ENCODE measurements at places on chromosomes 11 and 22.

DNA sequence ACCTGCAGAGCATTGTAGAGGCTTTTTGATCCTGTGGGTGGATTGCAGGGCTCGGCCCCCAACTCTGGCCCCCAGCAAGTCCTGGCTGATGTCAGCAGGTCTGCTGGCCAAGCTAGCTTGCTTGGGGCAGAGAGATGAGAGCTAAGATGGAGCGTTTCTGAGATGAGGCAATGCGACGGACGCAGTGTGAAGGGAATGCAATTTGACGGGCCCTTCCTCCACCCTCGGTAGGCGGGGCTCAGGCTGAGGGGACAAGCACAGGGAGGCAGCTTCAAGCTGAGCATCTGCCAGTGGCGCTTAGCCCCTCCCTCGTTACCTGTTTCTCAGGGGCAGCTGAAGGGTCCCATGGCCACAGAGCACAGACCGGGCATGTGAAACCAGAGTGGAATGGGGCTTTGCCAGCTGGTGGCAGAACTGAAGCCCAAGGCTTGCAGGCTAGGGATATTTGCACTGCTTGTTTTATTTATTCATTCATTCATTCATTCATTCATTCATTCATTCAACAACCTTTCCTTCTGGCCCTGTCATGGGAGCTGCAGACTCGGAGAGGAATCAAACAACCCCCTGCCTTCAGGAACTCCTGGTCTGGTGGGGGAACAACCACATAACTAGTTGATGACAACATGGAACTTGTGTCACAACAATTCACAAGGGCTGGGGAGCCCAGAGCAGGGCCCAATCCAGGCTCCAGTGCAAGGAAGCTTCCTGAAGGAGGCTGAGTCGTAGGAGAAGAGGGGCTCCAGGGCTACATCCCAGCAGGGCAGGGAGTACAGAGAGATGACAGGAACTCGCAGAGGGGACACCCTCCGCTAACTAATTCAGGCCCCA lies 66.8 kb downstream of the THAP12 start:
- DNase-seq = no peak

DNA sequence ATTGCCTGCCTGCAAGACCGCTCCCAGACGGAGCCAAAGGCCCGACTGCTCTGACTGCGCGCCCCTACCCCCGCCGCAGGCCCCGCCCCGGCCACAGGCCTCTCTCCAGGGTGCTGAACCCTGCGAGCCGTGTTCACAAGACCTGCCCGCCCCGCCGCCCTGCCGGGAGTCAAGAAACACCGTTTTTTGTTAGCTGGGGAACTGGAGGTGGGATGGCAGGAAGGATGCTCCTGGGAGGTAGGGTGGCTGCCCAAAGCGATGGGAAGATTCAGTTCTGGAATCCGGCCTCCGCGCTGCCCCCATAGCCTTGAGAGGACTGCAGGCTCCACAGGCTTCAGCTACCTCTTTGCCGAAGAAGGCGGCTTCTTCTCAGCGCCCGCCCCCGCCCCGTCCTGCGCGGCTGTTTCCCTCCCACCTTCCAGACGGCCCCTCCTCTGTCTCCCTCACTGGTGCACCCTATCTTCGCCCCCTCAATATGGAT lies 2.7 kb upstream of the PDE2A start:
- DNase-seq = peak; percentile 84

DNA sequence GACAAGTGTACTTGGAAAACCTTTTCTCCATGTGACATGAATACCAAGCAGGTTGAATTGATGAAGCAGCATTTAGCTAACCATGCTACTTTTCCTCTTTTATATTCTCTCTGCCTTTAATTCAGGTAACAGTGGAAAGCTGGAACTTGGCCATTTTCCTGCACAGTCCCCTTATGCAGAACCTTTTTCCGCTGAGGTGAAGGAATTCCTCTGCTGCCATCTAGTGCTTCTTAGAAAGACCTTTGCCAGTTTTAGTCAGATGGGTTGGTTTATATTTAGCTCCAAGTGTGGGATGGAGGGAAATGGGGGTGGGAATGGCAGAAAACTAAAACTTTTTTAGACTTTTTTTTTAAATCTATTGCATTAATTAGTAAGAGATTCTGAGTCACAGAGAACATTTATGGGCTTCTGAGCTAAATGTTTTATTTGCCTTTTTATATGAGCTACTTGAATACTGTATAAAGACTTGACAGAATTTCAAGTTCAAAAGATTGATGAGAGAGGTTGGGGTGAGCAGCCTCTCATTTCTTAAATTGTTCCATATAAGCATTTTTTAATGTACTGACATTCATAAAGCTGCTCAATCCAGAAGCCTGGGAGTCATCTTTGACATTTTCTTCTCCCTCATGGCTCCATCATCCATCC lies 153.9 kb upstream of the ZC3H12C start:
- no peak for DNase-seq

DNA sequence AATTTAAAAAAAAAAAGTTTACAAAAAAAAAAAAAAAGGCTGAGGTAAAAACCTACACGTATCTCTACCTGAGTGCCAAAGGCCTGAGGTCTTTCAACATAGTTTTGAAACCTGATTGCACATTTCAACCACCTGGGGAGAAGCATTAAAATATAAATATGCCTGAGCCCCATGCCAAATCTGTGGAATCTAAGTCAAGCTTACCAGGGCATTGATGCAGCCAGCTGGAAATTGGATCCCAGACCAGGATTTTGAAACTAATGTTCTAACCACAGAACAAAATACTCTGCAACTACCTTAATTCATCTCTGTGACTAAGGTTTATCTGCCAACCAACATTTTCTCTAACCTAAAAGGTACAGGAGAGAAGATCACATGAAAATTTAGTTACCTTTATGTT lies 38.8 kb upstream of the CHRNA10 start:
- no peak for DNase-seq

GRCh38 chr22:38193580-38193979 lies 8.2 kb upstream of the MAFF start:
- no peak for DNase-seq

- DNase-seq = peak; percentile 15
Observed at GRCh38 chr22:40033586-40034380, 39.0 kb downstream of the FAM83F start.

All from activated naive CD8-positive, alpha-beta T cell treated with anti-CD3 and anti-CD28 coated beads, Interleukin-2, amount 10 ng/mL, durations not matched to agents 7 days and 5 days (primary cell).